Vagina (tissue), 2 donors: ENCODE measurements at places on chromosomes 7 and 10. TPM values are rescaled to one million over a fixed set of nuclear protein-coding genes. Genes with fewer than 3 reads are reported as not detected.

Gene TCAF2
- 9.1 TPM for total RNA-seq

Gene PRRT4
- 7.6 TPM for total RNA-seq

Gene CYP2E1
- total RNA-seq = 2.9 TPM

Gene MYPN
- not detected for total RNA-seq

Gene POLR2J2
- 2.2 TPM for total RNA-seq

Gene CTAGE15
- total RNA-seq = not detected

Gene NKX2-3
- total RNA-seq = not detected

Gene OPN1SW
- not detected for total RNA-seq

GRCh38 chr7:6436385-6436685 lies 11.4 kb downstream of the DAGLB start:
- no peak for DNase-seq

DNA sequence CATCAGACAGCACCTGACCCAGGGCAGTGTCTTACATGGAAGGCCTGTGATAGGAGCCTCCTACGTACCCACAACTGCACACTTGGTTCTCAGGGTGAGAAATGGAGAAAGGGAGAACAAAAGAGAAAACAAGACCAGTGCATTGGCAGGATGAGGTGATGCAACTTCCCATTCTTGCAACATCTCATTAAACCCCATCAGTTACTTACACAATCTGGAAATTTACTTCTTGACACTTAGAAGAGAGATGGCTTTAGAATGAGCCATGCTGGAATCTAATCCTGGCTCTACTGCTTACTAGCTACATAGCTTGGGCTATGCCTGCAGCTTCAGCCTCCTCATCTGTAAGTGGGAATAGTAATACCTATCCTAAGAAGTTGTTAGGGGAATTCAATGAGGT lies 391.7 kb downstream of the KCNMA1 start:
- no peak for DNase-seq

DNA sequence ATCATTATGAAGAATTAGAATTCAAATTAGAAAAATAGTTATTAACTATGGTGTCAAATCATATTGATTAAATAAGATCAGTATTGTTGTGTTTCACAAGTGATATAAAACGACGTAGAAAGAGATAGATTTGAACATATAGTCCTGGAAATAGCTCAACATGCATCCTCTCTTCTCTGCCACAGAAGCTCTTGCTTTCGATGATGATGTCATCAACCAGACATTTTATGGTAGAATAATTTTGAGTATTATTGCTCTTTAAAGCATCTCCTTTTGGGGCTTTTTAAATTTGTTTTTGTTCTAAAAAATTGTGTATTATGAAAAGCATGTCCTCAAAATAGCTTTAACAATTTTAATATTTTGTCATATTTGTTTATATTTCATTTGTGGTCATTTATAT lies 95.0 kb downstream of the DGKB start:
- DNase-seq = no peak

GRCh38 chr7:112743811-112744210 lies 46.4 kb downstream of the TMEM168 start:
- no peak for DNase-seq

DNA sequence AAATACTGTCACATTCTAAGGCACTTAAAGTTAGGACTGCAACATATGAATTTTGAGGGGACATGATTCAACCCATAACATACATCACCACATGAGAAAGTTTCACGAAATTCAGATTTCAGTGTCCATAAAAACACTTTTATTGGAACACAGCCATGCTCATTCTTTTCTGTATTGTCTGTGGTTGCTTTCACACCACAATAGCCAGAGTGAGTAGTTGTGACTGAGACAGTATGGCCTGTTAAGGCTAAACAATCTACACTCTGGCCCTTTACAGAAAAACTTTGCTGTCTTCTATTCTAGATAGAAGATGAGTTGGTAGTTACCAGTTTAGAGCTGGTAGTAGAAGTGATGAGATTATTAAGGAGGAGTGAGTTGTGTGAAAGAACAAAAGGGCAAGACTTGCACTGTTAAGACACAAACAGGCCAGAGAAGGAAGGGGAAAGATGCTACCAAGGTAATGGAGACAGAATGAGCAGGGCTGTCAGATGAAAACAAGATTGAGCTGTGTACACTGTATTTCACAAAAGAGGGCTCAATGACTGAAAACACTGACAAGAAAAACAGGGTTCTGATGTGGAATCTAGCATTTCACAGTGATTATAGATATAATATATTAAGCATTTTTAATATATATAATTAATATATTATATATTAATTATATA lies 108.6 kb downstream of the PPP1R3A start:
- DNase-seq = no peak

DNA sequence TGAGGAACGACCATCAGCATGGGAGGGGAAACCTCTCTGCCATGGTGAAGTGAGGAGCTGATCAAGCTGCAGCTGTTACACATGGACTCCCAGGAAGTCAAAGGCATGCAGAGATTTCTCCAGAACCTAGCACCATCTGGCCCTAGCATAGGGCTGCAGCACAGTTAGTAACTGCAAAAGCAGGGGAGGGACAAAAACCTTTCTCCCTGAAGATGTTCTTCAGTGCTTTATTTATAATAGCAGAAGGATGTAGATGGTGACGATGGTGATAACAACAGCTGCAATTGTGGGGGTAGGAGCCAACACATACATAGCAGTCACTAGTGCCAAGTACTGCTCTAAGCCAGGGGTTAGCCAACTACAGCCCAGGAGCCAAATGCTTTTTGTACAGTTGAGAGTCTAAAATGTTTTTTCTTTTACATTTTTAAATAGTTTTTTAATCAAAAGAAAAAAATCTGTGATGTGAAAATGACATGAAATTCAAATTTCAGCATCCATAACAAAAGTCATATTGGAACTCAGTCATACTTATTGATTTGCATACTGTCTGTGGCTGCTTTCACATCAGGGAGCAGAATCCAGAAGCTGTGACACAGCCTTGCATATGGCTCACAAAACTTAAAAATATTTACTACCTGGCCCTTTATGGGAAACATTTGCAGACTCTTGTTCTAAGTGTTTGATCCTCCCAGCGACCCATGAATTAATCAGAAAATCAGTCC lies 299.5 kb downstream of the ELMO1 start:
- DNase-seq = no peak

GRCh38 chr10:93749218-93749799 lies 8.4 kb upstream of the LGI1 start:
- no peak for DNase-seq

DNA sequence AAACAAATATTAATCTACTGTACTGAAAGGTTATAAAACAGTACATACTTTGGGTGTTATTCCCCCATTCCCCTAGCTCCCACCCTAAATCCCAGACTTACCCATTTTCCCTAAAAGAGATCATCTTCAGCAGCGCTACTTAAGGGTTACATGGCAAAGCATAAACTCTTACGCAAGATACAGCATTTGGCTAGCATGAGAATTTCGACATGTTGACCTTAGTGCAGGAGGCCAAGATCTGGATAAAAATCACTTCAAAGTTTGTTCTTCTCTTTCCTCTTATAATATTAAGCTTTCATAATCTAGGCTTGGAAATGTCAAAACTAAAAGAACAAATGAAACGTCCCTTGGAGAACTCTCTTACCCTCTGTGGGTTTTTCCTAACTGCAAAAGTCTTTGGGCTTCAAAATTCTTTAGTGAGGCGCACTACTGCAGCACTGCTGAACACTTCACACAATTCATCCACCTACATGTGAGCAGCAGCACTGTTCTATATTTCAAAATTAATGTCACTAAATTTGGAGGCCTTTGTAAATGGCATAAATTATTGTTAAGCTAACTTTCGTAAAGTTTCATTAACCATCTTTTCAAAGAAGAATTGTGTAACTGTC lies 59.5 kb upstream of the PDLIM1 start:
- no peak for DNase-seq

GRCh38 chr10:49218480-49218879 lies 30.3 kb upstream of the TMEM273 start:
- no peak for DNase-seq

DNA sequence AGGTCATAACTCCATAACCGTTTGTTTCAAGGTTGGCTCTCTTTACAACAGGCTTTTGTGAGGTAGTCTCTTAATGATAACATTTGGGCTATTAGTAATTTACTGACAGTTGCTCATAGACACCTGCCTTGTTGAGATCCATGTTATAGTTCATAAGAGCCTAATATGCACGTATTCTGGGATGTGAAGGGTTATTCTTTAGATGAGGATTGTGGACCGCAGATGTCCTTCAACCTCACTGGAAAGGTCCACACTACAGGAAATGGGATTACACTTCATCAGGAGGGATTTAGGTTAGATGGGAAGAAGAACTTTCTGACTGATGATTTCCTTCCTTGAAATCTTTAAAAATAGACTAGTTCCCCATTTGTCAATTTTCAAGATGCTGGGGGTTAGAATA lies 62.8 kb downstream of the SAMD9 start:
- no peak for DNase-seq
